Urinary bladder (tissue), 4 donors: ENCODE measurements at places on chromosomes 7 and 10.

DNA sequence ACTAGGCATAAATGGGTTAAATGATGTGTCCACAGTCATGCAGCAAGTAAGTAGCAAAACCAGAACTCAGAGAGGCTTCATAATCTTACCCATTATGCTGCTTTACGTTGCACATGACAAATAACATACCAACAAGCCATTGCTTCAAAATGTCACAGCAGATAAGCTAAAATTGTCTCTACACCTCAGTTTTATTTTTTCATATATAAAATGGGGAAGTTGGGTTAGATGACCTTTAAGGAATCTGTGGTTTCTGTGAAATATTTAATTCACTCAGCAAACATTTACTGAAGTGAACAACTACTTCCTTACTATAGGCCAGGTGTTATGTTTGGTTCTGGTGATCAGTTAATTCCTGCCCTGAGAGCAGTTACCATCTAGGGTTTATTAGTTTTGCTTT lies 2.2 kb upstream of the ASCC1 start:
- DNase-seq: no peak

DNA sequence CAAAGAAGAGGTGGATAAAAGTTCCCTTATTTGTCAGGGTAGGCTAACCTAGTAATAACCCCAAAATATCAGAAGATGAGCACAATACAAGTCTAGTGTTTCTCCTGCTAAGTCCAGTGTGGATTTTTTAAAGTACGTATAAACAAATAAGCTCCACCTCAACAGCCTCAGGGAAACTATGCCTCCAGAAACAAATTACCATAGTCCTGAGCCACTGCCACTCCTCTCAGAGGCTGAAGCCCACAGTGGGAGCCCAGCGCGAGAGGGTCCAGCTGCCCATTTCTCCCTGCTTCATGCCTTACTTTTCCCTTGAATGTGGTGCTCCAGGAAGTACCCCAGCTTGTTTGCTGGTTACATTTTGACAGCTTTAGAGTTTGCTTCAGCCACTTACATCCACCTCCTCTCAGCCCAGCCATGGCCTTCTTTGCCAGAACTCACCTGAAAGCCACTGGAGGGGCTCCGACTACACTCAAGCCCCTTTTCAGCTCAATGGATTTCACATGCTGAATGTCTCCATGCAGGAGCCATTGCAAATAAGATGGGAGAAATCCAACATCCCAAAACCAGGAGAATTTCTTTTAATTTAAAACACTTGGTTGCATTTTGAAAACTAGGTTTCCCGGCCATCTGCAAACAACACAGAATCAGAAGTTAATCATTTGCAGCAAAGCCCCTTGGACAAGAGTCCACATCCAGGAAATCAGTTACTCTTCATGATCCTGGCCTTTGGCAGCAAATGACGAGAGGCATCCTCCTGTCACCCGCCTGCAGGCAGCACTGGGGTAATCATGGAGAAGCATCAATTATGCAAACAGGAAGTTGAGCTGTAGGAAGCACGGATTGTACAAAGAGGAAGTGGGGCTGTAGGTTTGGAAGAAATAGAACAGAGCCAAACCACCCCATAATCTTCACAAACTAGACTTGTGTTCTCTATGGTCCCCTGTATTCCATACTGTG lies 138.1 kb downstream of the HERPUD2 start:
- no peak for DNase-seq

- no peak for DNase-seq
Observed at GRCh38 chr7:27162561-27163287, 2.6 kb downstream of the HOXA9 start.

DNA sequence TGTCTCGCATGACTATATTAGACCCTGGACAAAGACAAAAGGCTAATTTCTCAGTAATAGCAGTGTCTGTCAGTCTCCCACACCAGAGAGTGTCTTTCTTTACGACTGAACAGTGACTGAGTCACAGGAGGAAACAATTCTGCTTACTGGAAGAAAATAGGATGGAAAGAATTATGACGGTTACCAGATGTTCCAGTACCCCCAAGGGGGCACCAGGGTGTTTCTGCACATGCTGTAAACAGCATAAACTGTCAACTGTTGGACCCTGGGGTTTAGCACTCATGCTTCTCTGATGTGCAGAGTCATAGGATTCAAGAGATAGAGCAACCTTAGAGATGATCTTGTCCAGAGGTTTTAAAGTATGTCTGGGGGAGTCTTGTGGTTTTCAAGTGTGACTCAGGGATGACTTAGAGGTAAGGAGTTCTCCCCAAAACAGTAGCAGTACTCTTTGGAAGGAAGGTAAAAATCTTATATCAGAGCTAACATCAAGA lies 291.7 kb downstream of the THSD7A start:
- no peak for DNase-seq

DNA sequence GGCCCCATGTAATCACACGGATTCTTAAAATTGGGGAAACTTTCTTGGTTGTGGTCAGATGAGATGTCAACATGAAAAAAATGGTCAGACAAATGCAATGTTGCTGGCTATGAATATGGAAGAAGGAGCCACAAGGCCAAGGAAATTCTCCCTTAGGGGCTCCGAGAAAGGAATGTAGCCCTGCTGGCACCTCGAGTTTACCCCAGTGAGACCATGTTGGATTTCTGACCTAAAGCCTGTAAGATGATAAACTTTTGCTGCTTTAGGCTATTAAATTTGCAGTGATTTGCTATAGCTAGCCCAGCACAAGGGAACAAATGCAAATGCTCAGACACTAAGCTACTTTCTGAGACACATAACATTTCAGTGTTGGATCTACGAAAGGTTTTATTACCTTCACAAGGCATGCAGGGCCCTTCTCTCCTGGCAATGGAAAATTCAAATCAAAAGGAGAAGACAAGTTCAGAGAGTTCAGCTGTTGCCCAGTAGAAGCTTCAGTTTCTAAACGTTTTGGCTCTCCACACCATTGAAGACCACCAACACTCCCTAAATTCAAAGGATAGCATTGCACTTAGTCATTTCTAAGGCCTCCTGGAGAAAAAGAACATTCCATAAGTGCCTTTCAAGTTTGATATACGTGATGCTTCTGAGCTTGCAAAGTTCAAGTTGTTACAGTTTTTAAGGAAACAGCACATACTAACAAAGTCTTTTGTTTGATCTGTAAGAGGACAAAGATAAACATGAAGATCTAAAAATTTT lies 23.4 kb downstream of the MCMBP start:
- no peak for DNase-seq

DNA sequence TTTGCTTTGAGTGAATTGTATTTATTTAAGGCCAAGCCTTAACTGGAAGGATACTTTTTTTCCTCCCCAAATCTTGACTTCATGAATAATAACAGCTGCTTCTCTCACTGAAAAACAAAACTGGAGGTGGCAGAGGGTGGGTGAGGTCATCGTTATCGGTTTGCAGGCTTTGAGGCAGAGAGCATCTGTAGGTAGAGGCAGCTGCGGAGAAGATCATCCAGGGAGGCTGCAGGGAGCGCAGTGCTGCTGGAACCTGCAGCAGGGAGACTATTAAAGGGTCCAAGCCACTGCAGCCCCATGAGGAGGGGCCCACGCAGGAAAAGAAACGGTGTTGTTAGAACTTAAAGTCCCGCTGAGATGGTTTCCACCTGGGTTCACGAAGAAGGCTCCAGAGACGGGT lies 112.1 kb upstream of the SDK1 start:
- no peak for DNase-seq
